ENCODE measurements at places on chromosomes 3 and 15.

- DNase-seq: no peak
Observed at GRCh38 chr3:107704477-107704876, 181.7 kb downstream of the BBX start.

DNA sequence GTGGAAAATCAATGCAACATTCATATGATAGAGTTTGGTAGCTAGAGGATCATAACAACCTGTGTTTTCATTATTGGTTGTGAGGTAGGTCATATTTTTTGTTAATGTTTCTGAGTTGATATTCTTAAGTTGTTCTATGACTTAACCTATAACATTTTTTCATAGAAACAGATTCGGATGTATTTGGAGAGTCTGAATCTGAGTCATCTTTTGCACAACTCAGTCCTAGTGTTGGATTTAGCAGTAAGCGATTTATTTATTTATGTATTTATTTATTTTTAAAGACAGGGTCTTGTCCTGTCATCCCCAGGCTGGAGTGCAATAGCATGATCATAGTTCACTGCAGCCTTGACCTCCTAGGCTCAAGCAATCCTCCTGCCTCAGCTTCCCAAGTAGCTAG lies 292.8 kb upstream of the ZNF717 start:
- DNase-seq: no peak

DNA sequence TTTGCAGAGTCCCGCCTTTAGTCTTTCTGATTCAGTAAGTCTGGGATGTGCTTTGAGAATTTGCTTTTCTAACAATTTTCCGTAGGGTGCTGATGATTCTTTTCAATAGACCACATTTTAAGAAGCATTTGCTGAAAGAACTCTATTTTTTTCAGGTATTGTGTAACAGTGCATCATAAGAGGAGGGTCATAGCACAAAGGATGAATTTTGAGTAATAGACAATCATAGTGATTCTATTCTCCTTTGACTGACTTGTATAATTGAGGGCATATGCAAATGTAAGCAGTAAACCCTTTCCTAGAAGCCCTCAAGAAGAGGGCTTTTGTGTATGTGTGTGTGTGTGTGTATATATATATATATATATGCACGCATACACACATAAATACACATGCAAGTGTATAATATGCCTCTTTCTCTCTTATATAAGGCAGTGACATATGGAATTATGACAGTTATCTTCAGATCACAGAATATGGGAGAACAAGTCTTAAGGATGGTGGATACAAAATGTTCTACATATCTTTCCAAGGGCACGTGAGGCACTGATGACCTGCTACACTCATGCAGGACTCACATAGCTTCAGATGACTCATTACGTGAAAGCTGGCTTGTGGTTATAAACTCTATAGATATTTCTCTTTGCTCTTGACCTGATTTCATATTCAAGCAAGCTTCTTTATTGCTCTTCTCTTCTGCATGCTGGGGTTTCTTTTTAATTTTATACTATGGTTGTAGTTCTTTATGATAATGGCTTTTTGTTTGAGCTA lies 6.5 kb upstream of the PLSCR1 start:
- DNase-seq: no peak

- DNase-seq: no peak
Observed at GRCh38 chr3:169295126-169295525, 368.4 kb downstream of the MECOM start.

- no peak for DNase-seq
Observed at GRCh38 chr3:18556001-18556408, 130.9 kb upstream of the SATB1 start.

DNA sequence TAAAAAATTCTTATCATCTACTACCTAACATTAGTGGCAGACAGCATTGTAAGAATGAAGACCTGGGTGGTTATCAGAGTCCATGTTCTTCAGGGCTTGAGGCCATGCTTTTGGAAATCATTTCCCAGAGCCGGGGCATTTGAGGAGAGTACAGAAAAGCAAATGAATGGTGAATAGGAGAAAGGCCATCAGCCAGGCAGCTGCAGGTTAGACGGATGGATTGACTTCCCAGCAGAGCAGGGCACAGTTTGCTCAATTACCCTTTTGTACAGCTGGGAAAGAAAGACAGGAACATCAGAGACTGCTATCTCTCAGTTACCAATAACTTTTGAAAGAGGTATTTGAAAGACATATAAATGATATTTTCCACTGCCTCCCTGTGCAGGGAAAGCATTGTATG lies 135.6 kb downstream of the ALCAM start:
- DNase-seq: no peak

DNA sequence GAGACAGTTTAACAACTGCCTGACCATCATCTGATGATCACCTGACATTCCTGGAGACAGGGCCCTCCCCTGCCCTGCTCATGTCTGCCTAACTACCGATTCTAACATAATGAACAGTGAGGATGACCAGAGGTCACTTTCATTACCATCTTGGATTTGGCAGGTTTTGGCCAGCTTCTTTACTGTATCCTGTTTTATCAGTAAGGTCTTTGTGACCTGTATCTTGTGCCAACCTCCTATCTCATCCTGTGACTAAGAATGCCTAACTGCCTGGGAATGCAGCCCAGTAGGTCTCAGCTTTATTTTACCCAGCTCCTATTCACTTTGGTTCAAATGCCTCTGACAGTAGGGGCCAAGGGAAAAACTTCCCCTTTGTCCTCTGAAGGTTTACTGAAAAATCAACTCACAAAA lies 40.2 kb downstream of the METTL6 start:
- no peak for DNase-seq

GRCh38 chr15:67059127-67059553 lies 6.3 kb upstream of the SMAD3 start:
- DNase-seq: no peak

DNA sequence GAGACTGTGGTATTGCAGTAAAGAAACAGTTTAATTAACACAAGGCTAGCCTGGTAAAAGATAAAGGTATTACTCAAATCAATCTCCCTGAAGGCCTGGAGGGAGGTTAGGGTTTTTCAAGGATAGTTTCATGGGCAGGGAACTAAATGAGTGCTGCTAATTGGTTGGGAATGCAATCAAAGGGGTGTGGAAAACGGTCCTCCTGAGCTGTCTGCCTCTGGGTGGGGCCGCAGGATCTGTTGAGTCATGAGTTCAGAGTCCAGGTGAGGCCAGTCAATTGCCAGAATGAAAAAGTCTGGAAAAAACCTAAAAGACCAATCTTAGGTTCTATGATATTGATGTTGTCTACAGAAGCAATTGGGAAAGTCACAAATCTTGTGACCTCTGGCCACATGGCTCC lies 293.2 kb downstream of the MCTP2 start:
- no peak for DNase-seq

DNA sequence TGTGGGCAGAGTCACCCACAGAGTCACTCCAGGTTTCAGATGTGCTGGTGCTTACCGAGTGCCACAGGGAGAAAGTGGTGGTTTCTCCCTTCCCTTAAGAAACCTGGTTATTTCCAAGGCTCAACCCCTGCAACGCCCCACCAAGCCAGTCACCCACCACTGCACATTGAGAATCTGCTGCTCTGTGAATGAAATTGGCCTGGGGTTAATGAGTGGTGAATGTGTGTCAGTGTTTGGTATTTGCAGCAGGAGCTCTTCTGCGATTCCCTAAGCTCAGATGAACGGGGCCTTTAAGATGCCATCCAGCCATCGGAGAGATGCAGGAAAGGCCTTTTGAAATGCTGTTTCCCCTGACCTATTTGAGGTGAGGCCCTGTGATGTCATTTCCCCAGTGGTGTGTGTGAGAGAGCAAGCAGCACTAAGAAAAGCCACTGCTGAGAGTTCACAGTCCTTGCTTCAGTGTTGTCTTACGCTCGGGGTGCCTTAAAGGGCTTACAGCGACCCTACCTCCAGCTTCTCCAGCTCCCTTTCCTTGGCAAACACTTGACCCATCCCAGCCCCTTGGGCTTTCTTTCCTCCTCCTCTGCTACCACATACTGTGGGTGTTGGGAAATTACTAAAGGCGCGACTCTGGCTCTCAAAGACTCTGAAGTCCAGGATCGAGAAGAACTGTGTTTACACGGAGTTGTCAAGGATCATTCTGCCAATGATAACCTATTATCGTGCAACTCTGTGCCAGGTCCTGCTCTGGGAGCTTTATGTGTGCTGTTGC lies 68.9 kb downstream of the SMAD3 start:
- no peak for DNase-seq

DNA sequence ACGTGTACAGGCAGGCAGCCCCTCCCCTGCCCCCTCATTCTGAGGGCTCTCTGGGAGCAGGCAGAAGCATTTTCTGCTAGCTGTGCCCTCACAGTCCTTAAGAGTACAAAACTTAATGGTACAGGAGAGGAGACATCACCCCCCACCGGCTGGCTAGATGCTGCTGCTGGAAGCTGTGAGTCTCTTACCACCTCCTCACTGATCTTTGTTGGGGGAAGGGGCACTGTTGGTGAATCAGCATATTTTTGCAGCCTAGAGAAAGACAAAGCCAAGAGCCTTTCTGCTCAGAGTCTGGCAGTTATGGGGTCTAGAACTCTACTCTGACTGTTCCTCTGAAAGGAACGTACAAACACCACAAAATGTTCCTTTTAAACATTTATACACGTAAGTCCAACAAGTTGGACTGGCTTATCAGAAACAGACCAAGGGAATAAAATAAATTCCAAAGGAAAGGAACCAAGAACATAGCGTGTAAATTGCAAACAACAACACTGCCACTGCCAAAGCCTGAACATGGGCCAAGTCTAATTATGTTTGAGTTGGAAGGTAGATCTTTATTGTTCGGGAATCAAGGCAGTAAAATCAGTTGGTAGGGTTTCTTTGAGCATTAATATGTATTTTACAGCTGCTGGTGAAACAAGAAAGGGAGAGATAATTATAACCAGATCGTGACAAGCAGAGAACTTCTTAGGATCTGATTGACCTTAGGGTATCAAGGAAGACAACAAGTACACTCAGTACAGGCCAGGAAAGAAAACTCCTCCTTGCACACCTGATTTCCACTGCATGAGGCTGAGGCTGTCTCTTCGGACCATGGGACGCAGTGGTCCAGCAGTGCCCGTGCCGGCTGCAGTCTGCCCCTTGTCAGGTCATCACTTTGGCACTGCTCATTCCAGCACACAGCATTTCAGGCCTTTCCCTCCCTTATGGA lies 27.4 kb downstream of the CLK3 start:
- DNase-seq: no peak

DNA sequence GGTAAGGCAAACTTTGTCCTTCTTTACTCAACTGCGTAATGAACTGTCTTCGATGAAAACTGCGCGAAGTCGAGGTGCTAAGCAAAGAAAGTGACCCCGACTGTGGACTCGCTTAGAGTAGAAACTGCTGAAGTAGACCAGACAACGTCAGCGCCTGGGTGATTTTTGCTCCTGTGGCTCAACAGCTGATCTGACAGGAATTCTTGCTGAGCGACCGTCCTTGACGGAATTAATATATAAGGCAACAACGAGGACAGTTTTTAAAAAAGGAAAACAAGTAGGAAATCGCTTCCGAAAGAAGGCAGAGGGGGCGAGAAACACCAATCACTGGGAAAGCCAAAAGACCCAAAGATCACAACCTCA lies 541 bp downstream of the RPS27L start:
- DNase-seq: no peak

- no peak for DNase-seq
Observed at GRCh38 chr3:52029053-52029452, 27.3 kb downstream of the DUSP7 start.

- DNase-seq: no peak
Observed at GRCh38 chr3:52742418-52743041, 28.2 kb downstream of the NEK4 start.

DNA sequence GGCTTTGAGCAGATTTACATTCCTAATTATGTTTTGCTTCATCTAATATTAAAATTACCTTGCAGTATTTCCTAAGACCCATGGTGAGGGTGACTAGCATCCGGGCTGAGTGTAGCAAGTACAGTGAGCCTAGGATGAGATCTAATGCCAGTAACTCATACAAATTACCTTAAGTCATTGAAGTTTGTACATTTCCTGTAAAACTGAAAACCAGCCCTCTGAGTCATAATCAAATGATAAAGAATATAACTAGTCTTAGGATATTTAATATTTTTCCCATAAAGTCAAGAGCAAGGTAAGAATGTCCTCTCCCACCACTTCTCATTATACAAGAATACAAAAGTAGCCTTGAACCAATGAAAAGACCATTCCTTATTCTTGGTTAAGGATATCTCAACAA lies 54.8 kb upstream of the CHRM5 start:
- no peak for DNase-seq

DNA sequence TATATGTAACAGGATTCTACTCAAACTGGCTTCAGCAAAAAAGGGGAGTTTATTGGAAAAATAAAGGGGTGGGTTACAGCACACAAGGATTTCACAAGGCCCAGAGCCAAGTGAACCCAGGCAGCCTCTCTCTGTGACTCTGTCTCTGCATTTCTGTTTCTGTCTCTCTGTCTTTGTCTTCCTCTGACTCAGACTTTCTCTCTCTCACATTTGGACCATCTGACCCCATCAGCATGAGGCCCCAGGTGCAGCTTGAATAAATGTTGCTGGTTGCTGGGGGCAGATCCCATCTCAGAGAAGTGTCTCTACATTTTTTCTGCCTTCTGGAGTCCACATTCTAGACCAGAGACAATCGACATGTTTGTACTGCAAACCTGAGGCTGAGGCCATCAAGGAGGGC lies 45.0 kb downstream of the RPLP1 start:
- no peak for DNase-seq

GRCh38 chr3:105979961-105980360 lies 111.1 kb upstream of the CBLB start:
- no peak for DNase-seq

DNA sequence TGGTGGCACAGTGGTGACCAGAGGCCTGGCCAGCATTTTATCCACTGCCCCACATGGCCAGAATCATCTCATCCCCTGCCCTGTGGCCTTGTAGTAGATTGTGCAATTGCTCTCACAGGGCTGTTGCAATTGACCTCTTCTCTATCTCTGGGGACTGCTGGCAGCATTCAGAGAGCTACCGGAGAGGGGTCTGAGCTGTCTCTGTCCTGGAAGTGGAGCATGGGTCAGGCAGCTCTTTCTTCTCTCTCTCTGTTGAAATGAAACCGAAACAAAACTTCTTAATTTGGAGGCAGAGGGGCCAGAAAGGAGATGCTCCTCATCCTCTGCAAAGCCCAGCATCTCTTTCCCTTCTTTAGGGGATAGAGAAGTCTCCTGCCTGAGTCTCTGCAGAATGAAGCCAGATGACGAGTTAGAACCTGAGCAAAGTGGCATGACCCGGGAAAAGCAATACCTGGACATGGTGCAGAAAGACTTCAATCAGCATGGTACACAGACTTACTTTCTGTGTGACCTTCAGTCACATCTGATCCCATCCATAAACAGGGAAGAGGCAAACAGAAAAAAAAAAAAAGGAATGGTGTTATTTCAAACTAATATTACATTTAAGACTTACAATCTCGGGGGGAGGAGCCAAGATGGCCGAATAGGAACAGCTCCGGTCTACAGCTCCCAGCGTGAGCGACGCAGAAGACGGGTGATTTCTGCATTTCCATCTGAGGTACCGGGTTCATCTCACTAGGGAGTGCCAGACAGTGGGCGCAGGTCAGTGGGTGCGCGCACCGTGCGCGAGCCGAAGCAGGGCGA lies 144.5 kb upstream of the BCL6 start:
- no peak for DNase-seq

GRCh38 chr3:28206479-28206878 lies 34.9 kb upstream of the CMC1 start:
- DNase-seq: no peak
